Activated CD8-positive, alpha-beta memory T cell treated with anti-CD3 and anti-CD28 coated beads for 1 hour (primary cell): ENCODE measurements at places on chromosomes 2 and 18.

- DNase-seq = no peak
Observed at GRCh38 chr2:130336150-130336876, 6.4 kb upstream of the IMP4 start.

DNA sequence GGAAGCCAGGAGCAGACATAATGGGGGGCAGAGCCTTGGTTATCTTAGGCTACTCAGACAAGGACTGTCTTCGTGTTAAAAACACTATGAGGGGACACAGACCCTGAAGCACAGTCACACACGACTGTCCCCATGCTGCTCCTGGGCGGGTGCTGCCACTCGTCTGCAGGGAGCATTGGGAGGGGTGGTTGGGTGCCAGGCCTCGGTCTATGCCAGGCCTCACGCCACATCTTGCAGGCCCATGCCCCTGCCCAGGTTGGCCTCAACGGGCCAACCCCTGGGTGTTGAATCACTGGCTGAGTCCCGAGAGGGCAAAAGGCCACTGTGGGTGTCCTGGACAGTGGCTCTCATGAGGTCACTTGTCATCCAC lies 97.9 kb downstream of the USP40 start:
- DNase-seq = no peak

DNA sequence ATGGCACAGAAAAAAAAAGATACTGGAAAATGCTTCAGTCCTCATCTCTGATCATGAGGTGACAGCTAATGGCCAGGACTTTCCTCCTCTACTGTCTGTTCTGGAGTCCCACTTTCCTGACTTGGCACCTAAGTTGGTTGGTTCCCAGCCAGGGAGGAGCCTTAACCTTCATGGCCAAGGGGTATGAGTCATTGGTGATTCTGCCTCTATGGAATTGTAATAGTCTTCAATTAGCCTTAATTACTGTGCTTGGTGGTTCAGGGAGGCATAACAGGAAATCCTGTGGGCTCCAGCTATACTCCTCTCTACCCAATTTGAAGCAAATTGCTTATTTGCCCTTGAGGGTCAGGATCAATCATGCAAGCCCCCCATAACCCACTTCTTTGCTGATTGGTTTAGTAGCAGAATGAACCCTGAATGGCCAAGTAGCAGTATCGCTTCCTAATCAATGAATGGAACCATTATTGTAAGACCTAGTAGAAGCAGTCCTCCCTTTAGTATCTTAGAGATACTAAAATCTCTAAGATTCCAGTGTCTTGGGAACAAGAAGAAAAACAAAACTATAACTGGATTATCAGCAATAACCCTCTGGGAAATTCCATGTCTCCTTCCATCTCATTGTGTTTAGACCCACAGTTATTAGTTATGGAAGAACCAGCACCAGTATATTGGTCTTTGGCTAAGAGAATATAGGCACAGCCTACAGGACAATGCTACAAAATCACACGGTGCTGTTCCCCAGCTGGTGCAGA lies 109.0 kb downstream of the COL6A3 start:
- no peak for DNase-seq

DNA sequence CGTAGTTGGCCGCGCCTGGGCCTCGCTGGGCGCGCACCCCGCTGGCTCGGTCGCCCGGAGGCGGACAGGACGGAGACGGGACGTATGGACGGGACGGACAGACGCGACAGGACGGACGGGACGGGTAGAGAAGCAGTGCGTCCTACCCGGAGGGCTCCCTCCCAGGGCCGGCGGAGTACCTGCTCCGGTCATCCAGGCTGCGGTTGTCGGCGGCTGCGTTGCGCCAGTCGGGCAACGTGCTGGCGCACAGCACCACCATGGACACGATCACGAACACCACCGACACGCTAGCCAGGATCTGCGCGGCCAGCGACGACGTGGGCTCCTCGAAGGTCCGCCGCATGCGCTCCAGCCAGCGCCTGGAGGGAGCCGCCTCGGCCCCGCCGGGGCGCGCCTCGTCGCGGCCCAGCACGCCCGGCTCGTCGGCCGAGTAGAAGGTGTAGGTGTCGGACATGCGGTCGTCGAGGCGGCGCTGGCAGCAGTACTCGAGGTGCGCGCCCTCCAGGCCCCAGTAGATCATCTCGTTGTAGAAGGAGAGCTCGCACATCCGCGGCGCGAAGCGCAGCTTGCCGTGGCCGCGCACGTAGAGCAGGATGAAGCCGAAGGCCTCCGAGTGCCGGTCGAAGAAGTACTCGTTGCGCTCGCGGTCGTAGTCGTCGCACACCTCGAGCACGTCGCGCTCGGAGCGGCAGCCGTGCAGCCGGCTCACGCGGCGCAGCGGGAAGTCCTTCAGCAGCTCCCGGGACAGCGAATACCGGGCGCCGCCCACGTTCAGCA lies 903 bp downstream of the KCNG3 start:
- DNase-seq = no peak

GRCh38 chr2:44937688-44938240 lies 3.7 kb upstream of the SIX3 start:
- no peak for DNase-seq

DNA sequence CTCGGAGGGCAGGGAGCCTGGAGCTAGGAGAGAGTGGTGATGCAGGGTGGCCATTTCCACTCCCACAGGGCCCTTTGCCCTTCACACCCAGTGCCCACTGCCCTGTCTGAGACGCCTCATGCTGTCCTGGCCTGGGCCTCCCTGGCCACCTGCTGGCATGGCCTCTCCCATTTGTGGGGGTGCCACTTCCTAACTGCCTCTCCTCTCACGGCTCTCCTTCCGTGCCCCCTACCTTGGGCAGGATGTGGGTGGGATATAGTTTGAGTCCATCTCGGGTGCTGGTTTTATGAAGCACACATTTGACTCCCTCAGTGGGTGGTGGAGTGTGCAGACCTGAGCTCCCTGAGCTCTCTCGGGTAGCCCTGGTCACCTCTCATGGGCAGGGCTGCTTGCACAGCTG lies 46.0 kb downstream of the DGKD start:
- no peak for DNase-seq

GRCh38 chr18:56869189-56869777 lies 218.1 kb downstream of the WDR7 start:
- no peak for DNase-seq

DNA sequence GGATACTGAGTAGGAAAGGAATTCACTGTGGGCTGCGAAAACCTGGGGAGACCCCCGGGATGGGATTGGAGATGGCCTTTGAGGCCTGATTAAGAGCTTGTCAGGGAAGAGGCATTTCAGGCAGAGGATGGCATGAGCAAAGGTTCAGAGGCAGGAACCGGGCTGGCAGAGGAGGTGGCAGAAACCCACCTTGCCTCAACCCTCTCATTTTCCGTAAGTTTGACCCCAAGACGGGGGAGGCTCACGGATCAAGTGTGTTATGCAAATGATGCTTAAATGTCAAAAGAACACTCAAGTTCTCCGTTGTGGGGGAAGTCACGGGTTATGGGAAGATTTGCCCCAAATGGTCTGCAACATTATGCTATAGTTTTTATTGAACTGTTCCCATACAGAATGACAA lies 88.3 kb downstream of the MYCN start:
- no peak for DNase-seq

DNA sequence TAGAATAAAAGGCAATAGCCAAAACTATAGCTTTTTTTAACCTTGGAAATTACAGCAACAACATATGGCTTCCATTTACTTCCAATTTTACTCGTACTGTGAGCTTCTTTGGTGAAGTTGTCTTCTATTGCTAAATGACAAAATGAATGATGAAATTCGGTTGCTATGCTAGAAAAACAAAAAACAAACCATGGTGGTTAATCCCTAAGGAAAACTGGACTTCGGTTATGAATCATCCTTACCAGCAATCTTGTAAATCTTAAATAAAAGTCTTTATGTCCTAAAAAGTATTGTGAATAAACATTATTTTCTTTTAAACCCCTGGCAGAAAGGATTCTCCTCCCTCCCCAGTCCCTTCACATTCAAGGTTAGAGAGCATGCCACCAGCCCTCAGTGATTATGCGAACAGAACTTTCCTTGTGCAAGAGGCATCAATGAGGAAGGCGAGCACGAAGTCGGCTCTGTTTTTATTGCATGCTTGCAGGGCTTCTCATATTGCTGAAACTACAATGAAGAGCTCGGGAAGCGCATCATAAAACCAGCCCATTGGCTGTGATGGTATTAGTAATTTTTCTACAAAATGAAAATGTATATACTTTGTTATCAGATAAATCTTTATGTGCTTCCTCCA lies 62.9 kb downstream of the ZNF521 start:
- DNase-seq = no peak

- DNase-seq = no peak
Observed at GRCh38 chr2:236873636-236874035, 212.1 kb upstream of the COPS8 start.

- no peak for DNase-seq
Observed at GRCh38 chr2:98875081-98875728, 60.8 kb downstream of the CRACDL start.

GRCh38 chr2:240564561-240565332 lies 3.5 kb upstream of the RNPEPL1 start:
- no peak for DNase-seq

DNA sequence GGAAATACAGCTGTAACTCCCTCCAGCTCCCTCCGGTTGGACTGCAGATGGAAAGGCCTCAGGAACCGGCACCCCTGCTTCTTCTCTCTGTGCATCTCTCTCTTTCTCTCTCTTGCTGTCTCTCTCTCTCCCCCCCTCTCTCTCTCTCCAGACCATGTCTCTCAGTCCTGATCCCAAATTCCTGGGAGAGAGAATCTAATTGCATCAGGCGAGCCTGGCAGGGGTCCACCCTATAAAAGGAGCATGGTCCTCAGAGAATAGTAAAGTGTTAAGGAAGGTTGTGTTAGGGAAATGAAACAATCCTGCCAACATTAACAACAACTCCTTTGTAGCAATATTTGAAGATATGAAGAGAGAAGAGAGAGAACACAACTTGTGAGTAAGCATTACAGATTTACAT lies 36.7 kb downstream of the VIT start:
- no peak for DNase-seq

GRCh38 chr2:174666312-174666711 lies 68.7 kb upstream of the WIPF1 start:
- DNase-seq = no peak

GRCh38 chr2:86238354-86238753 lies 39.1 kb downstream of the MRPL35 start:
- no peak for DNase-seq

- DNase-seq = no peak
Observed at GRCh38 chr2:133859578-133859977, 291.3 kb upstream of the NCKAP5 start.

DNA sequence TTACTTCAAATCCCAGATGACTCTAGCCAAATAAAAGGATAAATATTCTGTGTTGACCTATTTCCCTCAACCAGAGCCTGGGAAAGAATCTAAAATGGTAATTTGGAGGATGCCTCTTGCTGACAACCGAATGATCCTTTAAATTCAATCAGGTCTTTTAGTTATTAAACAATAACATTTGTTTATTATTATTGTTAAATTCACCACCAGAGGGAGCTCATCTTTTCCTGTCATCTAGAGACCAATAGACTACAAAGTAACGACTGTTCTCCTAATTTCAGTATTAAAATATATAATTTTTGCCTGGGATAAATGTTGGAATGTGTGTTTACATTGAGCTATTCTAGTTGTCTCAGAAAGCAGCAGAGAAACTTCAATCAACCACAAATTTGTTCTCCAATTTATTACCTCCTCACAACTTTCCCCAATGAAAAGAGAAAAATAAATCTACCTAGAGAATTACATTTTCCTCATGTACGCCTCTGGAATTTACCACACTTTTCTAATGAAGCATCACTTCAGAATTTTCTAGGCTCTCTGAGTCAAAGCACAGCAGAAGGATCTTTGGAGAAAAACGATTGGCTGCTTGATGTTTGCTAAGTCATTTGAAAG lies 142.7 kb downstream of the SCG2 start:
- no peak for DNase-seq

DNA sequence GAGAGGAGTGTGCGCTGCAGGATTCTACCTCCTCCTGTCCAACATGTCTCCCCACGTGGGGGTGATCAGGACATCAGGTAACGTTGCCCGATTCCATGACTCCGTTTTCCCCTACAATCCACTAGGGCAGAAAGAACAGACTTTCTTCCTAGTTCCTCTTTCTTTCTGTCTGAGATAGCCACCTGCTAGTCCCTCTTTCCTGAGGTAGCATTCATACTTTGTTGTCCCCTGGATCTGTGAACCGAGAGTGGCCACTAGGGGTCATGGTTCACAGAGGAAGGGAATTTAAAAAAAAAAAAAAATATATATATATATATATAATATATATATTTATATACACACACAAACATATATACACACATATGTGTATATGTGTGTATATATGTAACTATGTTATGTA lies 210.0 kb upstream of the ZNF521 start:
- DNase-seq = no peak

DNA sequence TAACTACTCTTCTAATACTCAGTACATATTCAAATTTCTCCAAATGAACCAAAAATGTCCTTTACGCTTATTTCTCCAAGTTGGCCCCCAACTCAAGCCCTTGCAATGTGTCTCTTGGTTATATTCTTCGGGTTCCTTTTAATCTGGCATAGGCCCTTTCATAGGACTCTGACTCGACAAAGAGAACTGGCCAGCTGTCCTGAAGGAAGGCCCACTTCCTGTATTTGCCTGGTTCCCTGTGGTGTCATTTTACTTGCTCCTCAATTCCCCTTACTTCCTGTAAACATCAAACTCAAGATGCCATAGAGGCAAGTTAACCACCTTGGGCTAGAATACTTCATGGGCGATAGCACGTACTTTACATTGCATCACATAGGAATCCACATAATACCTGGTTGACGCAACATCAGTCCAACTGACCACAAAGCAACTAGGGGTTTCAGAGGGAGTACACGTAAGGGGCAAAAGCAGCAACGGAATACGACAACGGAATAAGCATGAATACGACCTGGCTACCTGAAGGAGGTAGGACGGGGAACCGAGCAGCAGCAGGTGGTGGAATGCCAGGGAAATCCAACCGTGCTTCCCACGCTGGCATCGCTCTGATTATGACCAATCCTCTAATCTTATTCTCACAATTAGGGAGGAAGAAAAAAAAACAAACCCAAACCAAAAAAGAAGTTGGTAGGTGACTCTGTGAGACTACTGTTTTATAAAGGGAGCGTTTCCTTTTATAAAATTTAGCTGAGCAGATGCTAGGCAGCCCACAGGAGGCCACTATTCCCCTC lies 823 bp upstream of the GORASP2 start:
- DNase-seq = no peak

- DNase-seq = no peak
Observed at GRCh38 chr2:22217881-22218280, 1094.1 kb downstream of the TDRD15 start.

GRCh38 chr18:11834772-11835171 lies 16.4 kb upstream of the CHMP1B start:
- DNase-seq = no peak

GRCh38 chr2:75403991-75404428 lies 156.7 kb downstream of the EVA1A start:
- no peak for DNase-seq

DNA sequence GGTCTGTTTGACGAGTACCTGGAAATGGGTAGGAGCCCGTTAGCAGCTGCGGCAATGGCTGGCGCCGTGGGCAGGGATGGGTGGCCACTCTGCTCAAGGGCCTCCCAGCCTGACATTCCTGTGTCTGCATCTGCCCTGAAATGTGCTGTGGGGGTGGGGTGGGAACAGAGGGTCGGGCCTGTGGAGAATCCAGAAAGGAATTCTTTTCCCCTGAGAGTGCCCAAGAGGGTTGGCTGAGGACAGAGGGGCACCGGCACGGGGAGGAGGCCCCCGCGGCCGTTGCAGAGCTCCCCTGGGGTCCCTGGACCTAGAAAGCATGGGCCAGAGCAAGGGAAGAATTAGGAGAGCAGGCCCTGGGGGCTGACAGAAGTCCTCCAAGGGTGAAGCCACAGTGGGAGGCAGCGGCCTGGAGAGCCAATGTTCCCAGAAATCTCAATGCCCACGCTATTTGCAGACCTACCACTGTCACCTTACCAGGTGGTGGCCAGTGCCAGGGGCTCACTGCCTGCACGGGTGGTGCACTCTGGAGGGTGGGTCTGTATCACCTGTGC lies 27.8 kb downstream of the ANO7 start:
- DNase-seq = no peak
